ENCODE measurements at places on chromosomes 12 and 14. TPM values are rescaled to one million over a fixed set of nuclear protein-coding genes. Genes with fewer than 3 reads are reported as not detected.

EGLN3 gene
- total RNA-seq = 82.0 TPM

GRCh38 chr12:68789144-68789878, 18.7 kb upstream of the MDM2 start:
- DNase-seq = no peak

RNF212B gene
- total RNA-seq = not detected

GRCh38 chr12:104570174-104570907, 113.6 kb downstream of the CHST11 start:
- no peak for DNase-seq

SDR9C7 gene
- not detected for total RNA-seq
